ENCODE measurements at places on chromosomes 4 and X.

GRCh38 chrX:126985981-126986380 lies 166.5 kb downstream of the PRR32 start:
- ATAC-seq: no peak

DNA sequence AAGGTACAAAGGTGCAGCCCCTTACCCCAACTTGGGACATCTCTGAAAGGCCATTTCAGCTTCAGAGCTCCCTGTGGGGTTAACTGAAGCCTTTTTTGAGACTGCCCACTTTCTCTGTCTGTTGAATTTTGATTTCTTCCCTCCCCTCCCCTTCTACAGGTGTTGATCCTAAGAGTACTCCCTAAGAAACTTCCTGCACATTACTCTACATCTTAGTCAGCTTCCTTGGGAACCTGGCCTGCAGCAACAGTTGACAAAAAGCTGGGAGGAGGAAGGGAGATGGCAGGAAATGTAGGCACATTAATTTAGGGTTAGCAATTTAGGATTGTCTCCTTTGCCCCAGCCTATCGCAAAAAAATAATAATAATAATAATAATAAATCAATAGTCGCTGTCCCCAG lies 1.2 kb upstream of the IDS start:
- ATAC-seq: no peak

DNA sequence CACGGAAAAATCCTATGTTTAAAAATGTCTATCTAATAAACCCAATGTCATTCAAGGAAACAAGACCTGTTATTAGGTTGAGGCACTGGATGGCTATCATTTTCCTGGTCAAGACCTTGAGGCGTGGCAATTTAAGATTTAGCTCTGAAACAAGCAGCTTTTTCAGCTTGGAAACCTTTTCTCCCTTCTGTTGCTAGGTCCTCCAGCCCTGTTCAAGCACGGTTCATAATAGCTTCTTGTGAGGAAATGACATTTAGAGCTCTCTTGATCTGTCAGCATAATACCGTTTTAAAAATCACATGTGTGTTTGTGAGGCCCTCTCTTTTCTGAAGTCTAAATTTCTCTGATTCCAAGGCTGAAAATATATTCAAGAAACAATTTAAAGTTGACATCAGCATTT lies 133.6 kb upstream of the GRPR start:
- ATAC-seq: no peak

- ATAC-seq: no peak
Observed at GRCh38 chr4:8494983-8495548, 54.5 kb downstream of the TRMT44 start.

DNA sequence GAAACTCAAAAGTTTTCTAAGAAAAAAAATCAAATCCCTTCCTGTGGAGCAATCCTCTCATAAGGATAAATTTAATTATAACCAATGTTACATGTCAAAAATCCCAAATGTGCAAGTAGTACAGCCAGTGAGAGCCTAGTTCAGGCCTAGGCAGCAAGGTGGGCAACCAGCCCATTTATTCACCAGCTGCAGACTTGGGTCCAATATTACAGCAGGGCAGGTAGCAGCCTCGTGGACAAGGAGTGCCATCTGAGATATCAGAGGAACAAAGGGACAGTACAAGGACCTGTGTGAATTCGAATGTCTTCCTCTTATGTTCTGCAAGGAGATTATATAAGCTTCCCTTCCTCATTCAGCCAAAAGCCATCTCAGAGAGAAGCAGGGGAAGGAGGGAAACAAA lies 6.6 kb downstream of the HELQ start:
- ATAC-seq: no peak

- peak; percentile 53 for ATAC-seq
Observed at GRCh38 chrX:86066998-86067397, 19.6 kb upstream of the CHM start.

DNA sequence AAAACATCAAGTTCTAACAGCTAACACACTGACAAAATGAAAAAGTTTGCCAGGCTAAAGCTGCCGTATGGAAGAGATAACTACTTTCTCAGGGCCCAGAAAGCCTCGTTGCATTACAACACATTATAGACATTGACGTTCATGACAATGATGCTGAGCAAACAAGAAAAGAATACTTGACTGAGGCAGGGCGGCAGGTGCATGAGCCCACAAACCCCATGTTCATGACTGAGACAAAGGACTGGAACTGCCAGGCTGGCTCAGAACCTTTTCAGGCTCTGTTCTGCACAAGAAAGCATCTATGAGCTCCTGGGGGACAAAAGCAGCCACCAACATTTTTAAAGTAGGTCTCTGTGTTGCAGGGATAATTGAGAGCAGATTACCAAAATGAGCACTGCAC lies 13.6 kb downstream of the TLR6 start:
- no peak for ATAC-seq

- peak; percentile 62 for ATAC-seq
Observed at GRCh38 chr4:158754385-158755180, 14.2 kb upstream of the FNIP2 start.

- ATAC-seq: no peak
Observed at GRCh38 chrX:149274516-149275105, 230.5 kb downstream of the IDS start.

- ATAC-seq: no peak
Observed at GRCh38 chrX:54063361-54063760, 19.1 kb upstream of the PHF8 start.

DNA sequence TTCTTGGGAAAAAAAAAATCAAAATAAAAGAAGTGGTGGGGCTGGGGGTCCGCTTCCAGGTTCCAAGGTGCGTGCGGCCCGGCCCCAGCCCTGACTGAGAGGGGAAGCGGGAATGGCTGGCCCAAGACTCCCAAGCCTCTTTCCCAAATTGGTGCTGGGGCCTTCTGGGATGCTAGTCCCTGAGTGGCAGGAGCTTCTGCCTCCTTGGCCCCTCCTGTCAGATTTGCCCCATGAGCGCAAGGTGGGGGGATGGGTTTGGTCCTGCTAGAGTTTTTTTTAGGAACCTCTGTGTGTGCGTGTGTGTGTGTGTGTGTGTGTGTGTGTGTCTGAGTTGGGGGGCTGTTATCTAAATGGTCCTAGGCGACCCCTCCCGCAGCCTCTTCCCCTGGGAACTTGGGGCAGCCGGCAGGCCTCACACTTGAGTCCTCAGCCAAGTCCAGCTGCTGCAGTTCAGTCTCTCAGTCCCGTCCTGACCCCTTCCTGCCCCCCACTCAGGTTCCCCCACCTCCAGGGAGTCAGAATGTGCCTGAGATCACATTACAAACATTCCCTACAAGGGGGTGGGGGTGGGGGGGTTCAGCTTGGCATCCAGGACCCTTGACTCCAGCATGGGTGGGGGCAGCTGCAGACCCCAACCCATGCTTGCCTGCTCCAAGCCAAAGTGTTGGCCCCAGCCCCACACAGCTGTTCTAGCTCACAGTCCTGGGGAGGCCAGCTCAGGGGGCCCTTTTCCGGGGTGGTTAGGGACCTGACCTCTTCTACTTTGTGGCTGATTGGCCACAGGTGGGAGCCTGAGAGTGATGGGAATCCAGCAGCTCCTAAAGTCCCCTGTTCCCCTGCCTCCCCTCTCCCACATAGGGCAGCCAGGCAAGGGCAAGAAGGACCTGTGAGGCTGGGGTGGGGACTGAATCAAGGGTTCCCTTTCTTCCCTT lies 4.0 kb downstream of the EFNB1 start:
- no peak for ATAC-seq

GRCh38 chr4:25875281-25875745 lies 12.5 kb upstream of the SEL1L3 start:
- ATAC-seq: no peak

GRCh38 chrX:131288738-131289511 lies at the start of gene IGSF1:
TSS of gene IGSF1 (minus strand) at chrX:131289306. CDS start at chrX:131286674, 2,632 bp downstream.
- ATAC-seq: peak; percentile 98

- peak; percentile 78 for ATAC-seq
Observed at GRCh38 chrX:47958761-47959342, 44.9 kb downstream of the ZNF182 start.
